ENCODE measurements at places on chromosomes 13 and 19.
A peak's percentile ranks its signal among the peaks of the same experiment; 100 is the strongest.

DNA sequence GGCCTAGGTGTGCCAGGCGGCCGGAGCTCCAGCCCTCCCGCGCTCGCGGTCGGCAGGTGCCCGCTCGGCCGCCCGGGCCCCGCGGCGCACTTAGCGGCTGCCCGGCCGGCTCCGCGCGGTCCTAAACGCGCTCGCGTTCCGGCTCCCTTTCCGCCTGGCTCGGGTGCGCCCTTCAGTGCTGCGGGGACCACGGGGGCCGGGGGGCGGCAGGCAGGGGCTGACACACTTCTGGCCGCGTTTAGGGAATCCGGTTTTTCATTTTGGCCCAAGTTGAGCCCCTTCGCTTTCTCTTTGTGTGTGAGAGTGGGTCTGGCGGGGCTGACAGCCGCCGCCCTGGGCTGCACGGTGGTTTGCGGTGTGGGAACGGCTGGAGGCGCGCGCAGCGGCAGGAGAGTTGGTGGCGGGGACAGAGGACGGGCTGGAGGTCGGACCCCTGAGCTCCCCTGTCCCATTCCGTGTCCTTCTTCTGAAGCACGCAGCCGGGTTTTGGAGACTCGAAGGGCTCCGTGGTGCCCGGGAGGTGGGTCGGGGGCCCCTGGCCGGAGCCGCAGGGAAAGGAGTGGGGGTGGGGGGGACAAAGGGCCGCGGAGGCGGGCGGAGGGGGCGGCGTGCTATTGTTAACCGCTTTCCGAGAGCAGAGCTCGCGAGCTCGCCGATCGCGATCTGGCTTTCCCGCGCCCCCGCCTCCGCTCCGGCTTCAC lies 3.1 kb downstream of the FGF9 start:
- DNase-seq, result peak; percentile 88

DNA sequence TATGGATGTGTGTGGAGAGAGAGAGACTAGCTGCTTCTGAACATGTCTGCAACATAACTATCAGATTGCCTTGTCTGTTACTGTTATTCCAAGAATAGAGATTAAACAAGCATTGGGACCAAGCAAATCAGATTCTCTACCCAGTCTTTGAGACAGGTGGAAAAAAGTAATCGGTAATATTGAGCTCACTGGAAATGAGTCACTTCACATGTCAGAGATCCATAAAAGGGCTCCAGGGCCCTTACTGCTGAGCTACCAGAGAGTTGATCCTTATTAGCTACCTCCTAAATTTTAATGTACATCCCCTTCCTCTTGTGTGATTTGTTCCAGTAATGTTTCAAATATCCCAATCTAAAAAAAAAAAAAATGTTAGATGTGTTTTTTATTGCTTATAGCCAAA lies 2118.0 kb downstream of the PCDH9 start:
- DNase-seq, result no peak

DNA sequence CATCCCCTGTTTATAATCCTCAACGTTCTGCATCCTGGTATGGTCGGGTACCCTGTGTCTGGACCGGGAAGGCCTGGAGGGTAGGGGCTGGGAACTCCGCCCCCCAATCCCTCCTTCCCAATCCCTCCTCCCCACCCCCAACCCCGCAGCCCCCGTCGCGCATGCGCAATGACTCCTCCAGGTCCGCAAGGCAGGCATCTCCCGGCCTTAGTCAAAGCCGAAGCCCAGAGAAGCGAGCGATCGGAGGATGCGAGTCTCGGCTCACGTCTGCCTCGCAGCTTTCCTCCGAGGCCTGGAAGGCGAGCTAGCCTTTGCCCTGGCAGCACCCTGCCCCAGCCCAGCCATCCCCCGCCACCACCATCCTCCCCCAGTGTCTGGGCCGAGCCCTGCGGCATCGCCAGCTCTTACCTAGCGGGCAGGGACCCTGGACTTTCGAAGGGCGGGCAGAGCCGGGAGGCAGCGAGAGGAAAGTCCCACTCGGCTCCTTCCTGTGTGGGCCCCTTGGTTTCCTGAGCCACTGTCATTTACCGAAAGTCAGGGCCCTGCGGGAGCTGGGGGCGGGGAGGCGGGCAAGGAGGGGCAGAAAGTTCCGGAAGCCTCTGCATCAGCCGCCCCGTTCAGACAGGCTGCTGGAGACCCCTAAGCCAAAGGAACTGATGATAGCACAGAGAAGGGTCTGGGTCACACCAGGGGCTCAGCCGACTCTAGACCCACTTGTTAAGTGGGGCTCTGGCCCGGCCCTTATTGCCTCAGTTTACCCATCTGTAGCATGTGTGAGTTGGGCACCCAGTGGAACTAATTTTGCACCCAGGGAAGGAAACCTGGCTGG lies at the start of gene JAK3:
Gene JAK3 (minus strand): TSS at position 445 of the 829 bp plus-strand sequence. CDS start 3,565 bp downstream, outside the sequence.
- no peak for DNase-seq

- peak; percentile 69 for DNase-seq
These were observed at the start of gene PPP1R13L for GRCh38 chr19:45404557-45405434. TSS of gene PPP1R13L (minus strand) at chr19:45405069. CDS start at chr19:45398318, 6,751 bp downstream.

GRCh38 chr13:49776871-49777270 lies 15.6 kb downstream of the KPNA3 start:
- no peak for DNase-seq

GRCh38 chr13:97570442-97570841 lies 136.5 kb downstream of the RAP2A start:
- no peak for DNase-seq

Measured in NCI-H526 treated with DMSO at 0.1 percent for 48 hours (cell line).